NCI-H226 (cell line): ENCODE measurements at places on chromosomes 5 and 9.

- peak; percentile 86 for DNase-seq
Measured at GRCh38 chr5:150409638-150410523, 2.8 kb downstream of the CD74 start.

GRCh38 chr5:135615581-135616260 is 36.9 kb upstream of the CXCL14 start:
- no peak for DNase-seq

DNA sequence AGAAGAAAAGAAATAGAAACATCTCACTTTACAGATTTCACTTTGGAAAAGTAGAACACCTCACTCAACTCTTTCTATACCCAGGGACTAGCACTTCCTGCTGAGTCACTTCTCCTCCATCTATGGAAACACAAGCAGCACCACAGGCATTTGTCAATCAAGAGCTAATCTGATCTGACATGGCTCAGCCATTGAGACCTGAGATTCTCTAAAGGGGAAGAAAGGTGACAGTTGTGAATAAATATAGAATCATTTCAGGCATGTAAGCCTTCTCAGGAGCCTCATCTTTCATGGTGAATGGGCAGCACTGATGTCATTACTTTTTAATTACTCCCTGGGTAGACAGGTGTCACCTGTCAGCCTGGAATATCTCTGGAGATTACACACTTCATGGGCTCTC is 559.8 kb downstream of the HINT1 start:
- DNase-seq: no peak

GRCh38 chr5:90356622-90357021 is 52.9 kb downstream of the CETN3 start:
- DNase-seq: no peak

GRCh38 chr5:56160723-56161438 is 72.2 kb downstream of the ANKRD55 start:
- DNase-seq: no peak

GRCh38 chr9:20197976-20198685 is 409.3 kb upstream of the SLC24A2 start:
- DNase-seq: no peak

- no peak for DNase-seq
Measured at GRCh38 chr9:85716031-85716877, 25.5 kb downstream of the AGTPBP1 start.

- DNase-seq: no peak
Measured at GRCh38 chr9:134419684-134420076, 93.4 kb downstream of the RXRA start.

DNA sequence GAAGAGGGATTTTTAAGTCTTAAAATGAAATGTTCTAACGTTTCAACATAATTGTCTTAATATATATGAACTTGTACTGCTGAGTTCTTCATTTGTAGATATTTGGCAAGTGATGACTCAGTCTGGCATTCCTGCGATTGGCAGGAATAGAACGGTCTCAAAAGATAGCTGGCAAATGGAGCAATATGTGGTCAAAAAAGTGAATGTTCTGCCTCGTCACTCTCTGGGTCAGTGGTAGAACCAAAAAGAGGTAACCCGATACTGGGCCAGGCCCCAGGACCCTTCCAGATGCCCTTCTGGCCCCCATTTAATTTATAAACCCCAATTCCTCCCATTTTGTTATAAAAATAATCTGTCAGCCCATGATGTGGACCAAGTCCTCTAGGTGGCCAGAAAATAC is 39.2 kb downstream of the ZNF366 start:
- peak; percentile 91 for DNase-seq

GRCh38 chr9:131554087-131554842 is 8.9 kb downstream of the PRRT1B start:
- no peak for DNase-seq

GRCh38 chr5:127046343-127047072 is 16.1 kb upstream of the MARCHF3 start:
- no peak for DNase-seq

DNA sequence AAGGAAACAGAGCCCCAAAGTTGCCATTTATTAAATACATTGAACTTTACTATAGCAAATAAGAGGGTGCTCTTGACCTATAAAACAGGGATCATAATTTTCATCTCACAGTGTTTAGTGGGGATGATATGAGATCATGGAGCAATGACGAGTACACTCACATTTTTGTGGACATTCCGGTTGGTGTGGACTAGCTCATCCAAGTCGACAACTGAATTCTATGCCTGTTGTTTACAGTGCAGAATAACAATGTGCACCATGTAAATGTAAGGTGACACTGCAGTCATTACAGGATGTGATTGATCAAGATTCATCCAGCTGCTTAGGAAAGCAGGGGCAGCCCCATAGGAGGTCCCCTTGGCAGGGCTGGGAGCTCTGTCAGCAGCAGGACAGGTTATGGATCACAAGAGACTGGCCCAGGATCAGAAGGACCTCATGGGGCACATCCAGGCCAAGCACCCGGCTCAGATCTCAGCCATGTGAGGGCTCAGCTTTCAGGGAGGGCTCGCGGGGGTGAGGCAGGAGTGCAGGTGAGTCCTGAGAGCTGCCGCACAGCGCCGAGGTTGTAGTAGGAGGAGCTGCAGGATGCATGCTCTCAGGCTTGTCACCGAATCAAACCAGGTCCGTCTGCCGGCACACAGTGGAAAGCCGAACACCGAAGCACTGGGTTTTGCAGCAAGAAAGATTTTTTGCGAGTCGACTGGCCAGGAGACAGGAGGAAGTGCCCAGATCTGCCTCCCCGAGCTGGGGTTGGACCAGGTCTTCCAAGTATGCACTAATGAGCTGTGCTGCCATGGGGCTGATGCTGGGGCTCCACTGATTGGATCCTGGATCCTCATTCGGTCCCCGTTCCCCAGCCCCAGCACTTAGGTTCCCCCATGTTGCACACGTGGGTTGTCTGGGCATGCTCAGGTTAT is 28.2 kb downstream of the MRPL36 start:
- no peak for DNase-seq

GRCh38 chr5:160021831-160022446 is 13.0 kb downstream of the TTC1 start:
- DNase-seq: peak; percentile 13

GRCh38 chr9:135641745-135642144 is 2.4 kb upstream of the GLT6D1 start:
- DNase-seq: no peak

DNA sequence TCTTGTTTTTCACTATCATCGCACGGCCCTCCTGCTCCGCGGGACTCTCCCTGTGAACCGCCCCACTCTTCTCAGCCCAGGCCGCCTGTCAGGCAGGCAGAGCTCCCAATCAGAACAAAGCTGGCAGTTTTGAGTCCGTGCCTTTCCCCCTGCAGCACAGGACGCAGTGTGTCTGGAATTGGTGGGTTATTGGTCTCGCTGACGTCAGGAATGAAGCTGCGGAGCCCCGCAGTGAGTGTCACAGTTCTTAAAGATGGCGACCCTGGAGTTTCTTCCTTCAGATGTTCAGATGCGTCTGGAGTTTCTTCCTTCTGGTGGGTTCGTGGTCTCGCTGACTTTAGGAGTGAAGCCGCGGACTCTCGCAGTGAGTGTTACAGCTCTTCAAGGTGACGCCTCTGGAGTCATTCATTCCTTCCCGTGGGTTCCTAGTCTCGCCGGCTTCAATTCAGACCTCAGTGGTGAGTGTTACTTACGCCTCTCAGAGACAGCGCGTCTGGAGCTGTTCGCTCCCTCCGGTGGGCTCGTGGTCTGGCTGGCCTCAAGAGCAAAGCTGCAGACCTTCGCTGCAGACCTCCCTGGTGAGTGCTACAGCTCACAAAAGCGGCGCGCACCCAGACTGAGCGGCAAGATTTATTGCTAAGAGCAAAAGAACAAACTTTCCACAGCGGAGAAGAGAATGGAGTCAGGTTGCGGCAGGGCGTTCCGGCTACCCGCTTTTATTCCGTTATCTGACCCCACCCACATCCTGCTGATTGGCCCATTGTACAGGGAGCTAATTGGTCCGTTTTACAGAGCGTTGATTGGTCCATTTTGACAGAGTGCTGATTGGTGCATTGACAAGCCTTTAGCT is 7.4 kb downstream of the ZDHHC11B start:
- no peak for DNase-seq

GRCh38 chr5:181084621-181085195 is 44.6 kb downstream of the BTNL9 start:
- no peak for DNase-seq

GRCh38 chr5:81800797-81801196 is 49.9 kb upstream of the SSBP2 start:
- no peak for DNase-seq

- DNase-seq: peak; percentile 14
Measured at GRCh38 chr9:108746864-108747263, 108.9 kb downstream of the ACTL7B start.
